ENCODE measurements at places on chromosomes 6 and 20.

DNA sequence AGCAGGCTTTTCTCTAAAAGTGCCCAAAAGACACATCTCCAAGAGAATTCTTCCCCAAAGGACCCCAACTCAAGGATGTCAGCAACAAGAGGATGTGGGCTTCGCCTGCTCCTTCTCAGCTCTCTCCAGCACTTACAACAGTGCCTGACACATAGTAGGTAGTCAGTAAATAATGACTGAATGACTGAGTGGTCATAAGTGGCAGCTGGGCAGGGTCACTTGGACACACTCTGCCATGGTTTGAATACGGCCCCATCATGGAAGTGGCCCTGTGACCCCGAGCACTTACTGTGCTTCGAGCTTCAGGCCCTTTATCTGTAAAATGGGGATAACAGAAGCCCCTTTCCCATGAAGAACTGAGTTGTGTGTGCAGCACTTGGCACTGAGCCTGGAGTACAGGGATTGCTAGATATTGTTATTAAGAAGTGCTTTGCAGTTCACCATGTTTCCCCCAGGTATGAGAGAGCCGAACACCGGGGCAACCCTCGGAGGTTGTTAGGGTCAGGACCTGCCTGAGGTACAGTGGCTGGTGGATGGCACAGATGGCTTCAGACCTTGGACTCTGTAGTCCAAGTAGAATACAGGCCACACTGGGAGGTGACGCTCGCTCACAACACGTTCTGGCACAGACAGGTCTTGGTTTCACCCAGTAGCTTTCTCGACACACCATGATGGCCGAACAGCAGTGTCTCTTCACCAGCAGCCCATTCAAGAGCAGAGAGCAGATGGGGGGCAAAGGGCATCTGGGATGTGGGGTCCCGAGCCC lies 56.0 kb downstream of the NOL4L start:
- H3K36me3 ChIP-seq, result no peaks in the 10 kb centered on the region
- no peaks in the 10 kb centered on the region for H3K27me3 ChIP-seq
- H3K4me1 ChIP-seq, result peaks cover 78% of the 10 kb centered on the region
- peak overlapping the region; percentile 90 for H3K27ac ChIP-seq
- peak overlapping the region; percentile 8 for H3K4me3 ChIP-seq

- H3K27ac ChIP-seq, result no peak overlapping the region
- no peak overlapping the region for H3K4me3 ChIP-seq
- H3K4me1 ChIP-seq, result no peaks in the 10 kb centered on the region
- DNase-seq, result no peak
Observed at GRCh38 chr6:66478705-66479104, 771.7 kb upstream of the EYS start.

DNA sequence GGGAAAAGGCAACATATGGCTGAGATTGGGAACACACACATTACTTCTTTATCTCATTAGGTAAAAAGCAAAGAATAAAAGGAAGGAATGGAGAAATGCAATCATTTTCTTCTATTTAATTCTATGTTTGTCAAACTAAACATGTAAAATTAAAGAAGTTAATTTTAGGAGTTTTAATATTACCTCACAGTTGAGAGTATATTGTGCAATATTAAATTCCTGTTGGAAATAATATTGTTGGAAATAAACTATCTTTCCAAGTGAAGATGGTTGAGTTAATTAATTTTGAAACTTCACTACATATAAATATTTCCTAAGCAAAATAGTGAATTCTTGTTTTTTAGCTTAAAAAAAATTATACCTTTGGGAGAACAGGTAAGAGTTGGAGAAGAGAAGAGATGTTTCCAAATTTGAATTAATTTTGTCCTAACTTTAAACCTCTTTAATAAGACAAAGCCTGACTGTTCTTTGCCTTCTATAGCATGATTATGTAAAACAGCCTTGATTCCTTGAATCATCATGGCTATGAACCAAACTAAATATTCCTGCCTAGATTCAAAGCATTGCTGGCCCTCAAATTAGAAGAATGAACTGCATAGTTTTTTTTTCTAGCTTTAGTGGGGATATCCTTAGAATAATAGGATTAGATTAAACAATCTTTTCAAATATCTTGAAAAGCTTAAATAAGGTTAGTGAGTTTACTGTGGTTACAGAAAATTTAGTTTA lies 1349.1 kb upstream of the ADGRB3 start:
- H3K27ac ChIP-seq, result no peak overlapping the region
- no peak overlapping the region for H3K4me3 ChIP-seq
- no peaks in the 10 kb centered on the region for H3K27me3 ChIP-seq
- no peak for DNase-seq
- H3K36me3 ChIP-seq, result no peaks in the 10 kb centered on the region

GRCh38 chr6:110562316-110562915 lies 86.0 kb upstream of the SLC22A16 start:
- no peak overlapping the region for H3K4me3 ChIP-seq
- no peaks in the 10 kb centered on the region for H3K36me3 ChIP-seq
- DNase-seq, result no peak
- no peak overlapping the region for H3K27ac ChIP-seq
- peaks cover 15% of the 10 kb centered on the region for H3K4me1 ChIP-seq
- no peaks in the 10 kb centered on the region for H3K27me3 ChIP-seq

GRCh38 chr6:55822815-55823214 lies 52.6 kb downstream of the BMP5 start:
- H3K27me3 ChIP-seq, result no peaks in the 10 kb centered on the region
- no peaks in the 10 kb centered on the region for H3K36me3 ChIP-seq
- H3K4me1 ChIP-seq, result no peaks in the 10 kb centered on the region

DNA sequence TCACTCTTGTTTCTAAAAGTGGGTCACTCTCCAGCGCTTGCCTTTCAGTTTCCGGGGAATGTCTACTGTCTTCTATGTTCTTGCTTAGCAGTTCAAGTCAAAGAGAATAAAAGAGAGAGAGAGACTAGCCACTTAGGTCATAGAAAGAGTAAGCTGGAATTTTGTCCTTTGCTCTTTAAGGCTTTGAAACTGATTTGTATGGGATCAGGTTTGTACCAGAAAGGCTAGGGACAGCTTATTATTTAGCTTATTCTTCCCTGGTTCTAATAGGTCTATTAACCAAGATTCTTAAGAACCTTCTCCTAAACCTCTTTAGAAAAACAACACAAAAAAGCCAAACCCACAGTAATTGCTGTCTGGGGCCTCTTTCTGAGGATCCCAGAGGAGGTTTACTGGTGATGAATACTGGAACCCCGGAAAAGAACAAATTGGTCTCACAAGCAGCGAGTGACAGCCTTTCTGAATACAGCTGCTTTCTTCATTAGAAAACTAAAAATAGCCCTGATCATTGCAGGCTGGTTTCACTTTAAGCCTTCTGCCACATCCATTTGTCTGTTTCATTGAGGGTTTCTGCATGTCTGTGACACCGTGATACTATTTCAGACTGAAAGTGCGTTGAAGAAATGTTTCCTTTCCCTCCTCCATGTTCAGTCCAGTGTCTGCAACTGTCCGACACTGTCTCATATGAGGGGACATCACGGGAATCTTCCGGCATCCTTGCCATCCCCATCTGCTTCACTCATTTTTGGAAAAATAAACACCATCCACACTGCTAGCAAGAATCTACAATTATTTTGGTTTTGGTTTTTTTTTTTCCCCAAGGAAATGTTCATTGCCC lies 75.1 kb upstream of the ATXN1 start:
- H3K27me3 ChIP-seq, result no peaks in the 10 kb centered on the region
- no peak for DNase-seq
- H3K36me3 ChIP-seq, result no peaks in the 10 kb centered on the region
- peak overlapping the region; percentile 61 for H3K4me3 ChIP-seq
- peaks cover 36% of the 10 kb centered on the region for H3K4me1 ChIP-seq

DNA sequence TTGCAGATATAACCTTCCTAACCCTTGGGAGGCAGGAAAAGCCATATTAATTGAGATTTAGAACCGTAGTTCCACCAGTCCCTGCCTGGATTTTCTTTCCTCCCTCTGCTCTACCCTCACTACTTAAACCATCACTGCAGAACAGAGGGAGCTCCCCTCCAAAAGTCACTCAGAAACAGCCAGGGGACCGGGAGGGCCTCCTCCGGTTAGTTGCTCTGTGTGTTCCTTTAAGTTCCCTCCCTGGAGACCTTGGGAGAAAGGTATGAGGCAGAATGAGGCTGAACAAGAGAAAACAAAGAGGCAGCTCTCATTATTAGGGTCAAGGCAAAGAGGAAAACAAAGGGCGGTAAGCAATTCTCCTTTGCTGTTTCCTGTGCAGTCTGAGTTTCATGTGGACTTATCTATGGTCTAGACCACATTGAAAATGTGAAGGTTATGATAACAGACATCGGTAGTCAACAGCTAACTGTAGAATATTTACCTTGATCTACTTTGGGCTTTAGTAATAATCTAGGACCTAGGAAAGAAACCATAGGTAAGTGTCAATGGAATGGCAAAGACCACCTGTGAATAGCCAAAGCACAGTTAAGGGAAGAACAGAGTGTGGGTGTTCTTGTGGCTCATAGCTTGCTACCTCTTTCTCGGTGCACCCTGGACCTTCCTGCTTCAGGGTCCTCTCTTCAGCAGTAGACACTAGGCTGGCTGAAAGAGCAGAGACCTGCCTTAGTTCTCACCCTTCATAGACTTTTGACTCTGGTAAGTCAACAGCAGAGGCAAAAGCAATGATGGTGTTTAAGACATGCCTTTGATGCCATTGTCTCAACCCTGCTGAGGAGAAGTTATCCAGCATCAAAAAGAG lies 250.9 kb upstream of the CITED2 start:
- H3K27me3 ChIP-seq, result peaks cover 12% of the 10 kb centered on the region
- DNase-seq, result no peak
- no peak overlapping the region for H3K27ac ChIP-seq

GRCh38 chr6:20866935-20867703 lies 332.9 kb downstream of the CDKAL1 start:
- H3K27ac ChIP-seq, result no peak overlapping the region
- no peak overlapping the region for H3K4me3 ChIP-seq
- no peaks in the 10 kb centered on the region for H3K4me1 ChIP-seq

DNA sequence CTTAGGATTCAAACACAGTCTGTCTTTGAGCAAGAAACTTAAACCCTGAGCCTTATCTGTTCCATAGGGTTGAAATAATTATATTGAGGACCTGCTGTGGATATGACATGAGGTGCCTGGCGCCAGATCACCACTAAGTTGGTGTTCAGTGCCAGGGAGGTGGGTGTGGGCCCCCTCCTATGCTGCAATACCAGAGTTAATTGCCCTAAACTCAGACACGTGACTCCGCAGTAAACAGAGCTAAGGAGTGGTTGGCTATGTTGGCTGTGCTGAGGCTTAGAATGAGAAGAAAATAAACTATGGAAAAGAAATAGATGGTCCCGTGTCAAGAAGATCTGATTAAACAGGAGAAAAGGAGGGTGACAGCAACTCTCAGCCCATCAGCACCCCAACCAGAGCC lies 419.4 kb upstream of the JARID2 start:
- peaks cover 9% of the 10 kb centered on the region for H3K4me1 ChIP-seq
- H3K4me3 ChIP-seq, result no peak overlapping the region
- H3K36me3 ChIP-seq, result peaks cover 3% of the 10 kb centered on the region
- H3K27me3 ChIP-seq, result peaks cover 10% of the 10 kb centered on the region
- no peak overlapping the region for H3K27ac ChIP-seq

GRCh38 chr20:50390685-50391443 lies 119.3 kb upstream of the PTPN1 start:
- H3K27ac ChIP-seq, result no peak overlapping the region
- H3K4me1 ChIP-seq, result peaks cover 29% of the 10 kb centered on the region
- no peak for DNase-seq
- H3K4me3 ChIP-seq, result no peak overlapping the region
- H3K27me3 ChIP-seq, result peaks cover 3% of the 10 kb centered on the region

DNA sequence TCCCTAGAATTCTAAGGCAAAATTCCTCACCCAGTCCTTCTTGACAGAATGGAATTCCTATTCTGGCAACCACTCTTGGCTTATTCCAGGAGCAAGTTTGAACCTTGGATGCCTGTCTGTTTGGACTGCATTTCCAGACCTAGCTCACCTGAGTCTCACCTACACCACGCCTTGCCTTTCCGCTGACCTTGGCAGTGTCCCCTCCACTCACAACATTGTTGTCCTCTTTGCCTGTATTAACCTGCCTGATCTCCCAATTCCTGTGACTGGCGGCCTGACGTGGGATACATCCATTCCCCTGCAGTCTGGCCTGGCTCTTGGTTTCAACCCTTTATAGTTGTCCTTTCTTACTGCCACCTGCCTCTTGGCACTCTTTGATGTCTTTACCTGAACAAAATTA lies 281.4 kb upstream of the SOX4 start:
- no peak for DNase-seq
- no peak overlapping the region for H3K27ac ChIP-seq
- peaks cover 1% of the 10 kb centered on the region for H3K27me3 ChIP-seq
- no peaks in the 10 kb centered on the region for H3K4me1 ChIP-seq
- H3K36me3 ChIP-seq, result no peaks in the 10 kb centered on the region

- H3K4me1 ChIP-seq, result peaks cover 42% of the 10 kb centered on the region
- H3K36me3 ChIP-seq, result peaks cover 5% of the 10 kb centered on the region
- no peak overlapping the region for H3K27ac ChIP-seq
- DNase-seq, result no peak
Observed at GRCh38 chr6:131210469-131210868, 75.2 kb downstream of the AKAP7 start.

DNA sequence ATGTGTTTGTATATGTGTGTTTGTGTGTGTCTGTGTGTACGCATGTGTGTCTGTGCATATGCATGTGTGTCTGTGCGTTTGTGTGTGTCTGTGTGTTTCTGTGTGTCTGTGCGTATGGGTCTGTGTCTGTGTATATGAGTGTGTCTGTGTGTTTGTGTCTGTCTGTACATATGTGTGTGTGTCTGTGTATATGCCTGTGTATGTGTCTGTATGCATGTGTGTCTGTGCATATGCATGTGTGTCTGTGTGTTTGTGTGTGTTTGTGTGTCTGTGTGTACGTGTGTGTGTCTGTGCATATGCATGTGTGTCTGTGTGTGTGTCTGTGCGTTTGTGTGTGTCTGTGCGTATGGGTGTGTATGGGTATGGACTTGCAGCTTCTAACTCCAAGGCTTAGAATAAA lies 174.0 kb upstream of the NOX3 start:
- DNase-seq, result no peak
- no peaks in the 10 kb centered on the region for H3K36me3 ChIP-seq
- no peak overlapping the region for H3K4me3 ChIP-seq
- peaks cover 6% of the 10 kb centered on the region for H3K4me1 ChIP-seq
- no peak overlapping the region for H3K27ac ChIP-seq

DNA sequence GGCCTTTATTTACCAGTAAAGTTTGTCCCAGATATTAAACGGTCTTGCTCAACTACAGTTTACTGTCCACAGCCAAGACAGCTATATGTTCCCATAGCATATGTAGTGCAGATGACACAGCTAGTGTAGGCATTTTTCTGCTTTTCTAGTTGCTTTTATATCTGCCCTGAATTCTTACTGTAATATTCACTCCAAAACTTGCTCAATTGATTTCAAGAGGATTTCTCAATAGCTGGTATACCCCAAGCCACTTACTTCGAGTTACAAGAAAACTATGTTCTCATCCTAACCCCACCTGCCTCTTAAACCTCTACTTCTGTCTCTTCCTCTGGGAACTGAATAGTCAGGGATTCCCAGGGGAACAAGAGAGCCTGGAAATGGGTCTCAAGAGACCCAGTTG lies 18.9 kb upstream of the ROS1 start:
- H3K27ac ChIP-seq, result no peak overlapping the region
- H3K36me3 ChIP-seq, result no peaks in the 10 kb centered on the region
- H3K4me1 ChIP-seq, result no peaks in the 10 kb centered on the region
- no peak for DNase-seq
